ENCODE measurements at places on chromosomes 3 and 15.

DNA sequence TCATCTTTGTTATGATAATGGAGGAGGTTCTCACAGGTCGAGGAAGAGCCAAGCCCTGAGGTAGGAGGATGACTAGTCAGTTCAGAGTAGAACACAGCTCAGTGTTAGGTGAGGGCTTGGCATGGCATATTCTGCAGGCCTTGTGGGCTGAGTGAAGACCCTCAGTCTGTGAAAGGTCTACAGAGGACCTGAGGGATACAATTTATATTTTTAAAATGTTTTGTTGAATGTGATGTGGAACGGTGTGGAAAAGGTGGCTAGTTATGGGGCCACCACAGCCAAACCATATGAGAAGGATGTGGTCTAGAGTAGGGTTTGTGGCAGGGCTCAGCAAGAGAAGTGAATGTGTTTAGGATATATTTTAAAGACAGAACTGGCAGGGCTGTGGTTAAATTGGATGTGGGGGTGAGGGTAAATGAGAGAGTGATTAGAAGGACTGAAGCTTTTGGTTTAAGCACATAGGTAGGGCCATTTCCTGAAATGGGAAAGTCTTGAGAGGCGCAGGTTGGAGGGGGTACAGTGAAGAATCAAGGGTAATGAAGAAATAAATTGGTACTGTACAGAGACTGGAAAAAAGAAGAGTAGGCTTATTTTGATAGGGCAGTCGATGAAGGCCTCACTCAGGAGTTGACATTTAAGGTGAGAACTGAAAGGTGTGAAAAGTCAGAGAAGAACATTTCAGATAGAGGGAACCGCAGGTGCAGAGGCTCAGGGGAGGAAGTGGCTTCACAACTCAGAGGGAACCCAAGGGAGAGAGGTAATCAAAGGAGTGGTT lies 60.5 kb downstream of the SPTSSB start:
- peak; percentile 45 for DNase-seq

GRCh38 chr3:151152455-151153079 lies 50.4 kb downstream of the GPR171 start:
- no peak for DNase-seq

DNA sequence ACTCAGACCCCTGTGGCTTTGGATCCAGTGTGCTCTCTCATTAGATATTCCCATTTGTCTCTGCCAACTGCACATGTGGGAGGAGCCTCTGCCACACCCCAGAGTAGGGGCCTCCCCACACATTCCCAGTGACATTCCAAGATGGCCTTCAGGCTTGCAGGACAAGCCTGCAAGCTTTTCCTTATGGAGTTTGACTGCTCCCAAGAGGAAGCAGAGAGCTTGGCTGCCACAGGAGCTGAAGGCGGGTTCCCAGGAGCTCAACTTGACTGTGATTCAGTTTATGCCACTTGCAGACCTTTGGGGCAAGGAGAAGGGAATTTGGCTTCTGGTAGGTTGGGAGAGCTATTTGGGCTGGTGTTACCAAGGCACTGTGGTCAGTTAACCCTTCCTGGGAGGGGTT lies 22.5 kb upstream of the EPHB1 start:
- no peak for DNase-seq

GRCh38 chr3:193933451-193933850 lies 202.5 kb upstream of the HES1 start:
- DNase-seq, result no peak

- DNase-seq, result no peak
Observed at GRCh38 chr3:151750181-151750580, 16.5 kb downstream of the AADACL2 start.

DNA sequence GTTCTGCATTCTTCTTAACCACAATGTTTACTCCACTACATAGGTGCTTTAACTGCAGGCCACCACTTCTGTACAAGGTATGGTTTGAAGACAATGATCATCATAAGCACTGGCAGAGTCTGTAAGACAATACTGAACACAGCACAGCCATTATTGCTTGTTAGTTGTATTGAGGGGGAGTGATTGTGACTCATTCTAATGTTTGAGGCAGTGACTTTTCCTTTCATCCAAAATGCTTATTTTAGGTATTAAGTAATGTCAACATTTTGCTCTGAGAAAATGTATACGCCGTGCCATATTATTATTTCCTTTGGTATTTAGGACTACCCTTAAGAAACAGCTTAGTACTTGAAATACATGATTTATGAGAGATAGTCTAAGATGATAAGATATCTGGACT lies 618.2 kb upstream of the ZNF717 start:
- DNase-seq, result no peak

DNA sequence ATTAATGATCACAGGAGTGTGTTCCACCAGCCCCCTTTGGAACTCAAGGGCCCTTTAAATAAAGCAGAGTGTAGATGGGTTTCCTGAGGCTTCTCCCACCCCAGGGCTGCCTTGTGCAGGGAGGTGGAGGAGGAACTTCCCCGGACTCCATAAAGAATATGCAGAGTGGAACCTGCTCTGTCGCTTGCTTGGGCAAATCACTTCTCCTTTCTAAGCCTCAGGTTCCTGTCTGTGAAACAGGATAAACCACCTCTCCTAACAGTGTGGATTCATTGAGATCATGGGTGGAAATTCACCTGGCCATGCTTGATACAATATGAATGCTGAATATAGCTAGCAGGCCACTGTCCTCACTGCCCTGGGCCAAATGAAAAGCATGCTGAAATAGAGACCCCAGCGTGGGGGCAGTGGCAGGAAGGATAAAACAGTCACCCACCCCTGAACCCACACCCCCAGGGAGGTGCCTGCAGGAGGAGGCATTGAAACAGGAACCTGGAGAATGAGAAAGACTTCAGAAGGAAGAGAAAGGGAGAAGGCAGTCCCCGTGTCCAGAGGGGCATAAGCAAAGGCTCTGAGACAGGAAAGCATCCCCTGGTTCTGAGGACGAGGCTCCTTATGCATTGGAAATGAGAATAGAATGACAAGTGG lies 41.1 kb upstream of the CHRNB4 start:
- no peak for DNase-seq

DNA sequence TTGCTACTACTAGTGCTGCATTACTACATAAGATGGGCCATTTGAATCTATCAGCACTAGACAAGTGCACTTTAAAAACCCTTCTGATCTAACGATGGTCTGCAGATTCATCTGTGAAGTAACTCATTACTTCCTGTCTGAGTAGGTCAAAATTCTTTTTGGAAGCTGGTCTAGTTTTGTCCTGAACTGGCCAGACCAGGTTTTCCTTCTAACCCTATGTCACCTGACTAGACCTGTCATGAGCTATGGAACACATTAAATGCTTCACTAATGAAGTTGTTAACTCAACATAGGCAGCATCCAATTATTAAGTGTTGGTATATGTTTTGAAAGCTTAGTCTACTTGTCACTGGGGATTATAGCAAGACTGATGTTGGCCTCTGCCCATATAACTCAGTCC lies 10.1 kb upstream of the RBM5 start:
- DNase-seq, result no peak

DNA sequence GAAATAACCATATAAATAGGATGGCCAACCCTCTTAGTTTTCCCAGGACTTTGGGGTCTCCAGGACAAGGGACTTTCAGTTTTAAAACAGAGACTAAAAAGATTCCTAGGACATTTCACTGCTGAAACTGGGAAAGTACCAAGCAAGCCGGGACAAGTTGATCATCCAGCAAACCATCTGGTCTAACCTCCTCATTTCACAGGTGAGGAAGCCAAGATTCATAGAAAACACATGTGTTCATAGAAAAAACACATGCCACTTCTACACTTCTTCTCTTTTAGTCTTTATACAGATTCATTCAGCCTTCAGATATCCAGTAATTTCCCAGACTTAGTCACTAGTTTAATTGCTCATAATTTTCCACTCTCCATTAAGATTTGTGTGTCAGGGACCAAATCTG lies 165.6 kb upstream of the CCDC54 start:
- DNase-seq, result no peak

- no peak for DNase-seq
Observed at GRCh38 chr3:127204841-127205582, 12.1 kb downstream of the PRR23E start.

DNA sequence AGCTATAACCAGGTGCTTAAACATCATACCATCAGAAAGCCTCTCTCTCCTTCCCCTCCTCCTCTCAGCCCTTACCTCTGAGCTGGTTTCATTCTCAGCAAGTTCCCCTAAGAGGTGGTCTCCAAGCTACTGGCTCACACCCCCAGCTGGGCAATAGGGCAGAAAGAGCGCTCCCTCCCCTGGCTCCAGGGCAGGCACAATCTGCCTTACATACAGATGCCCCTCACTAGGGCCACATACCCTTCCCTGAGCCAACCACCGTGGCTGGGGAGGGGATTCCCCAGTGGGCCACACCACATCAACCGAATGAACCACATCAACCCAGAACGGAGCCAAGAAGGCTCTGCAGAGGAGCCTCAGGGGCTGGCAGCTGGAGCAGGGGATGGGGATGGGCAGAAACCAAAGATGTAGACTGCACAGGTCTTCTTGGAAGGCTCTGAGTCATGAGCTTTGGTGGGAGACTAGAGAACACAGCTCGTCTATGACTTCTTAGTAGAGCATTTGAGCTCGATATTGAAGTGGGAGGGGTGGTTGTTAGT lies 4.6 kb upstream of the FBLN2 start:
- DNase-seq, result peak; percentile 60
